ENCODE measurements at places on chromosomes 11 and 22. TPM values are rescaled to one million over a fixed set of nuclear protein-coding genes. Genes with fewer than 3 reads are reported as not detected.

- DNase-seq, result no peak
Measured at GRCh38 chr11:58292017-58292416, 24.0 kb upstream of the OR10W1 start.

GRCh38 chr11:58924230-58924629, 15.1 kb upstream of the GLYATL1 start:
- no peak for DNase-seq

GRCh38 chr11:65553301-65554001, 4.7 kb downstream of the LTBP3 start:
- no peak for DNase-seq

The ALDH3B1 gene
- 79.8 TPM for polyA plus RNA-seq

- DNase-seq, result no peak
Measured at GRCh38 chr11:128900468-128900867, 9.3 kb downstream of the KCNJ5 start.

The SYT12 gene
- polyA plus RNA-seq, result not detected

The NLRP14 gene
- polyA plus RNA-seq, result not detected

DNA sequence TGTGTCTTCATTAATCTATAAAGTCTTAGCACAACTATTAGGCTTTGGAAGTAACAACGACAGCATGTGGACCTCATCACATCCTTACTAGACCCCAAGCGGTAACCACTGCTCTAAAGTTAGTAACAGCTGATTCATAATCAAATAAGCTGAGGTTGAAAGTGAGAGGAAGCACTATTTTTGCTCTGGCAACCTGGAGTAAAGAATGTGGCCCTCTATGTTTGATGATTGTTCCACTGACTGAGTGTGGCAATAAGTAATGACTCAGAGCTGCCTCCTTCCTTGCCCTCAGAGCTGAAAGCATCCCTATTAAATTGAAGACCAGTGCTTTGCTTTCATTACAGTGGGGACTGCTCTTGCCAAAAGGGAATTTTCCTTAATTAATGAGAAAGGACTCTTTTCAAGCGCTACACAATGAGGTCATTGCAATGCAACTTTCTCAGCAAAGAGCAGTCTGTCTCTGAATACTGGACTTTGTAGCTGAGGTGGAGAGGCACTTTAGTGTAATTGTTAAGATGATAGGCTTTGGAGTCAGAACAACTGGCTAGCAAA, 906.1 kb upstream of the RAG2 start:
- DNase-seq, result no peak

DNA sequence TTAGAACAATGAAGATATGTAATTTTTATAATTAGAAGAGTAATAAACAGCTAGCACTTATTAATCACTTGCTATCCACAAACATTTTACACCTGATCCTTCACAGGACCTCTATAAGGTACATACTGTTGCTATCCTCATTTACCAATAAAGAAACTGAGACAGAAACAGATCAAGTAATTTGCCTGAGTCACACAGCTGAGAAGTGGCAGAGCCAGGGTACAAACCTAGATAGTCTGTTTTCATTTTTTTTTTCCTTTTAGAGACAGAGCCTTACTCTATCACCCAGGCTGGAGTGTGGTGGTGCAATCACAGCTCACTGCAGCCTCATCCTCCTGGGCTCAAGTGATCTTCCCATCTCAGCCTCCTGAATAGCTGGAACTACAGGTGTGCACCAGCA, 71.8 kb upstream of the PTH start:
- no peak for DNase-seq

The CCDC116 gene
- polyA plus RNA-seq, result not detected

DNA sequence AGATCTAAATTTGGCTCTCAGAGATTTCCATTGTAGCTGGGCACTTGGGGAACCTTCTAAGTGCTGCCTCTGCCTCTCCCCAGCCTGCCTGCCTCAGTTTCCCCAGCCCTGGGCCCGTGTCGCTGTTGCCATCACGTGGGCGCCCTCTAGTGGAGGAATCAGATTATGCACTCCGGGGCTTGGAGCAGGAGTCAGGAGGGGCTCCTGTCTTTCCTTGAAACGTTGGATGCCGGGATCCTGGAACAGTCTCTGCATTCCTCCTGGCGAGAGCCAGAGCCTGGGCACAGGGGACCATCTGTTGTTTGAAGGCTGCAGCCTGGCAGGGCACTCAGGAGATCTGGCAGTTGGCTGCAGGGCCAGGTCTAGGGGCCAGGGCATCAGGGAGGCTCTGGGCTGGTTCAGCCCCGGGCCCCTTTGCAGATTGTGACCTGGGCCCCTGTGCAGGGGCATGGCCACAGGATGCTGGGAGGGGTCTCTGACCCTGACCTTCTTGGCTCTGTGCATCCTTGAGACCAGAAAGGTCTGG, 71.6 kb downstream of the LRP5 start:
- DNase-seq, result peak; percentile 34

The PARVG gene
- polyA plus RNA-seq, result 190 TPM

GRCh38 chr11:36455658-36456111, 54.4 kb downstream of the TRAF6 start:
- no peak for DNase-seq

- DNase-seq, result no peak
Measured at GRCh38 chr22:24500277-24500820, 5.2 kb downstream of the UPB1 start.

- no peak for DNase-seq
Measured at GRCh38 chr22:36285545-36285944, 32.6 kb downstream of the APOL1 start.

The CD3D gene
- polyA plus RNA-seq, result not detected

DNA sequence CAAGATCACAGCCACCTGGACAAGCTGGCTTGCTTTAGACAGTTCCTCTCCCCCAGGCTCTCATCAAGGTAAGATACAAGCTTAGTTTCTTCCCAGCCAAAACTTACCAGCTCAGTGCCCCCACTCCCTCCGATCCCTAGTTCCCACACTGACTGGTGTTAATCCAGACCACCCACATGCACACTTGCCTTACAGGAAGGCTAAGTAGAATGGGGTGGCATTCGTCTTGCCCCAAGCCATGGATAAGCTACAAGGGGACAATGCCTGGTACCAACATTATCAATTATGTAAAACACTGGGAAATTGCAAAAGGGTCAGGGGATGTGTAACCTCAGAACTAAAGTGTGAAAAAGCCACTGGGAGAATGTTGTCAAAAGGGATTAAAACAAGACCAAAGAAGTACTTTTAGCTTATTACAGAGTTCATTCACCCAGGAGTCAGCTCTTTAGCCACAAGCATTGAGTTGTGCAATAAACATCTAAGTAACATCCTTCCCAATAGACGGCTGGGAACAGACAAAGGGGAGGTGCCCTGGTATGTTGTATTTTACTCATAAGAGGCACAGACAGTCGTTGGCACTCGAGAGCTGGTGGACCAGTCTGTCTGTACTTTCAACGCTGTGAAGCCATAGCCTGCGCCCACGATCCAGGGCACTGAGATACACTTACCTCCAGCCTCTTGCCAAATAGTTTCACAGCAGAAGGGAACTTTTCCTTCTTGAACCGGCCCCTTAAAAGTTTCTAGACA, 1.1 kb downstream of the DHCR7 start:
- peak; percentile 79 for DNase-seq

DNA sequence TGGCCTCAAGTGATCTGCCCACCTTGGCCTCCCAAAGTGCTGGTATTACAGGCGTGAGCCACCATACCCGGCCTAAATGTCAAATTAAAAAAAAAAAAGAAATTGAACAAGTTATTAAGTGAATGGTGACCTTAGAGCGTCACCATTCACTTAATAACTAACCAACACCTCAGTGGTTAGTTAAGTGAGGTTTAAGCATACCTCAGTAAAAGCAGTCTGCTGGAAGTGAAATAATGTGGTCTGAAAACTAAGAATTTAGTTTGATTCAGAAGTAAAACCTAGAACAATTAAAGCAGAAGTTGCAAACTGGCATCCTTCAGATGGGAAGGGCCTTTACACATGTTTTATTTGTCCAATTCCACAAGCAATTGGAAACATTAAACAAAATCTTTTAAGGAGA, 71.5 kb downstream of the FCHSD2 start:
- no peak for DNase-seq

The CD59 gene
- 34.9 TPM for polyA plus RNA-seq
